ENCODE measurements at places on chromosomes 2 and 18.

- DNase-seq, result no peak
Measured at GRCh38 chr18:56575819-56576663, 62.4 kb downstream of the TXNL1 start.

DNA sequence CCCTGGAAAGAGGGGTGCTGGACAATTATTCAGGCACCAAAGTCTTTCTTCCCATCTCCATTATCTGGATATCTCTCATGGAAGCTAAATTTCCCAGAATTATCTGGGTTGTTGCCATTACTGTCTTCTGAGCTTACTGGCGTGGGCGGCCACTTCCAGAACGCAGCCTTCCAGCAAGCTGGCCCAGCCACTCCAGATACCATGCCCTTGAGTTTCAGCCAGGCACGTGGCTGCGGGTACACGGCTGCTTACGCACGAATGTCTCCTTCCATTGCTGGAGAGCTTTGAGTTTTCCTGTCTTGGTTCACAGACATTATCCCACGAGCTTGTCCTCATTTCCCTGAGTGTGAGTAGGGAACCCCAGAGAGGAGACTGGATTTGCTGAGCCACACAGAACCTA, 32.7 kb downstream of the CELF4 start:
- no peak for DNase-seq

GRCh38 chr18:903701-904100, 970 bp upstream of the ADCYAP1 start:
- DNase-seq, result no peak

DNA sequence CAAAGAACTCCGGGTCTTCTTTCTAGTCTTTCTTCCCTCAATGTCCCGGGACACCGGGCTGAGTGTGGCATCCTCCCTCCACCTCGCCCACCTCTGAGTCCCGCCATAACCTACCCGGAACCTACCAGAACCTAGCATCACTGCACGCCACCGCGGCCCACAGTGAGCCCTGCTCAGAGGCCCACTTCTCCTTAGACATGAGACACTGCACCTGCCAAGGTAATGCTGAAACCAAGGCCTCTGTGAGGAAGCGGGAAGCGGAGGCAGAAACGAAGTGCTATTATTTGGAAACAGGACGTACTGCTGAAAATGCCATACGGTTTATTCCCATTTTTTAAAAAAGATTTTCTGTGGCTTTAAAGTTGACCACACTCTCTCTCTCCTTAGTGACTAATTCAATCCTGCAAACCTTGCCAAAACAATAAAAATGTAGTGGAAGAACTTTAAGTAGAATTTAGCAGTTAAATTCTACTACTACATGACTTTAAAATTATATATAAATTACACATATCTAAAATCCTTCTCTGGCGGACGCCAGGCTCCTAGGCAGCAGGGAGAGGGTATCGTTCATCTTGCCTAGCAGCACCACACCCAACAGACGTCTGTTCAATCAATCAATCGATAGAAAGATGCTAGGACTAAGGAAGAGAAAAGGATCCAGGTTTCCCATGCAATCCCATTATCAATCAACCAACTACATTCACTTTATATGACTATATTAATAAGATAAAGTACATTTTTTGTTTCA, 82.0 kb downstream of the ZNF516 start:
- DNase-seq, result no peak

- DNase-seq, result no peak
Measured at GRCh38 chr2:213129311-213129710, 22.1 kb downstream of the IKZF2 start.

DNA sequence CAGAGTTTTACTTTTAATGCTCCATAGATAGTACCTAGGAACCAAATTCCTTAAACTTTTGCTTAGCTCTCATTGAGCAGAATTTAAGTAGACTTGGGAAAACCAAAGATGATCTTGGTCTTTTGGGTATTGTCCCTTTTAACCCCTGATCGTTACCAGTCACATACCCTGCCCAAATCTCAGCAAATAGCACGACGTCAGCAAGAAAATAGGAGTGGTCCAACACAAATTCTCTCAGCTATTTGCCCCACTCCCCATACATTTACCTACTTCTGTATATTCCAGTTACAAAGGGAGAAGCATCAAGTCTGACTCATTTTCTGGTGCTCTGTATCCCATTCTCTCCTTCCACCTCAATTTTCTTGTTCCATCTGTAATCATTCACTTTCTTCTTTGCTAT, 387.3 kb downstream of the CCDC85A start:
- no peak for DNase-seq

GRCh38 chr2:15982285-15983044, 42.1 kb downstream of the MYCN start:
- no peak for DNase-seq

DNA sequence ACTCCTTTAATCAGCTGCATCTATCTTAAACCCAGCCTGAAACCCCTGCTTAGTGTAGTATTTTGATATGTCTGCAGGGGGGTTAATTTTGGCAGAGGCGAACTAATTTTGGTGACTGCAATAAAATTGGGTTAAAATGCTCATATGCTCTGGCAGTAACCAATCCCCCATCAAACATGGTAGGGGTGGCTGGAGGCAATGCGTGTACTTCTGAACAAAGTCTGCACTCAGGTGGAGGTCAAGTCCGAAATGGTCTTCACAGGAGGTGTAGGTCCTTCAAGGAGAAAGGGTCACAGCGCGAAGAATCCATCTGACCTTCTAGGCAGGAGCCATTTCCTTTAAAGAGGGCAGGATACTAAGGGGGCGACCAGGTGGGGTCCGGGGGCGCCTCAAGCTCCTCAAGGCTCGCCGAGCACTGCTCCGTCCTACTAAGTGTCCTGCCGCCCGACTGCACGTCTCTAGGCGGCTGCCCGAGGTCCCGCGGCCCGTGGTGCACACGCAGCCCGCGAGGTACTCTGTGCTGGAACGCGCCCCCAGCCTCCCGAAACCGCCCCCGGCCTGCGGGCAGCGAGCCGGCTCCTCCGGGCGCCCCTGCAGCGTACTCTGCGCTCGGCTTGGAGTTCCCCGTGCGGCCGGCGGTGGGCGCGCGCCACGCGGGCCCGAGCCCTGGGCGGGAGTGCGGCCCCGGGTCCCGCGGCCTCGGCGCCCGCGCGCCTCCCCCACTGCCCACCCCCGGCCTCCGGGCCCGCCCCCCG, 1.7 kb upstream of the LDLRAD4 start:
- DNase-seq, result no peak

- DNase-seq, result no peak
Measured at GRCh38 chr2:95377216-95378123, 25.0 kb upstream of the FAHD2A start.

DNA sequence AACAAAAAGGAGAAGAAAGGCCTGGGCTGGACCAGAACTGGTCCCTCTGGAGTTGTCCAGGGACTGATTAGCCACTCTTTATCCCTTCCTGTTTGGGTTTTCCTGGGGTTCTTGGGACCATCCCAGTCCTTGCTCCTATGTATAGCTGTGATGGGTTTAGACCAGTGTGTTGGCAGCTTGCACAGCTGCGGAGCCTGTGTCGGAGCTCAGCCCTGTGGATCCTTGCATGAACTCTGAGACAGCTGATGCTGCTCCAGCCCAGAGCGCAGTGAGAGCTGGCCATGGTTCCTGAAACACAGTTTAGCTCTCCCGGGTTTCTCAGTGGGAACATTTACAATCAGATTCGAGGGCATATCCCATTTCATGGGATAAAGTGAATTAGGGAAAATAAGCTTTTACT, 16.9 kb downstream of the IMPA2 start:
- DNase-seq, result no peak
